A549 treated with Hydrocortisone at 1 μM for 4 hours (cell line): ENCODE measurements at places on chromosomes 16 and 17. TPM values are rescaled to one million over a fixed set of nuclear protein-coding genes. Genes with fewer than 3 reads are reported as not detected.

Gene PRSS53
- total RNA-seq: 1.0 to 2.5 TPM (median 1.6 TPM) in 5 replicates

Gene SKA2
- total RNA-seq: 88.9 to 146 TPM (median 101 TPM) in 5 replicates

Gene OR1A1
- not detected in 5 replicates for total RNA-seq

Gene FGF11
- 0.93 to 1.1 TPM (median 1.0 TPM) in 5 replicates for total RNA-seq

Gene PHF12
- 29.2 to 36.2 TPM (median 32.2 TPM) in 5 replicates for total RNA-seq

Gene KRTAP4-6
- total RNA-seq: not detected in 5 replicates

Gene TANC2
- total RNA-seq: 27.6 to 51.7 TPM (median 47.1 TPM) in 5 replicates

Gene TBC1D3C
- total RNA-seq: 0.06 TPM in 1 of 5 replicates, not detected in the others

Gene TP53TG3D
- 0.99 to 1.6 TPM (median 1.3 TPM) in 5 replicates for total RNA-seq

Gene SDR42E2
- total RNA-seq: not detected in 5 replicates

Gene CSH2
- total RNA-seq: not detected in 5 replicates
